ENCODE measurements at places on chromosomes 2 and 18.

GRCh38 chr2:79833235-79833878, 320.5 kb downstream of the CTNNA2 start:
- no peak for DNase-seq
- no peaks in the 10 kb centered on the region for H3K4me1 ChIP-seq
- H3K27me3 ChIP-seq, result no peaks in the 10 kb centered on the region

DNA sequence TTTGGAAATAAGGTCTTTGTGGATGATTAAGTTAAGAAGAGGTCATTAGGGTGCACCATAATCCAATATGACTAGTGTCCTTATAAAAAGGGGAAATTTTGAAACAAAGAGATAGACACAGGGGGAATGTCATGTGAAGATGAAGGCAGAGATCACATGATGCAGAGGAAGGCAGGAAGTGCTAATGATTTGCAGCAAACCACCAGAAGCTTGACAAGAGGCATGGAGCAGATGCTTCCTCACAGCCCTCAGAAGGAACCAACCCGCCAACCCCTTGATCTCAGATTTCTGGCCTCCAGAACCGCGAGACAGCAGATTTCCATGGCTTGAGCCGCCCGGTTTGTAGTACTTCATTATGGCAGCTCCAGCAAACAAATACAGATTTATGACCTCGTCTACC, 17.4 kb upstream of the SMARCAL1 start:
- no peak overlapping the region for H3K27ac ChIP-seq
- no peaks in the 10 kb centered on the region for H3K36me3 ChIP-seq
- H3K4me3 ChIP-seq, result no peak overlapping the region
- no peaks in the 10 kb centered on the region for H3K27me3 ChIP-seq

- no peaks in the 10 kb centered on the region for H3K36me3 ChIP-seq
- DNase-seq, result no peak
- H3K27ac ChIP-seq, result peak overlapping the region; percentile 86
- H3K27me3 ChIP-seq, result no peaks in the 10 kb centered on the region
Observed at GRCh38 chr2:48483506-48483905, 46.4 kb upstream of the STON1 start.

GRCh38 chr2:19810637-19811036, 91.1 kb downstream of the TTC32 start:
- H3K4me1 ChIP-seq, result peaks cover 3% of the 10 kb centered on the region
- H3K36me3 ChIP-seq, result no peaks in the 10 kb centered on the region
- H3K27ac ChIP-seq, result no peak overlapping the region
- peak; percentile 75 for DNase-seq

DNA sequence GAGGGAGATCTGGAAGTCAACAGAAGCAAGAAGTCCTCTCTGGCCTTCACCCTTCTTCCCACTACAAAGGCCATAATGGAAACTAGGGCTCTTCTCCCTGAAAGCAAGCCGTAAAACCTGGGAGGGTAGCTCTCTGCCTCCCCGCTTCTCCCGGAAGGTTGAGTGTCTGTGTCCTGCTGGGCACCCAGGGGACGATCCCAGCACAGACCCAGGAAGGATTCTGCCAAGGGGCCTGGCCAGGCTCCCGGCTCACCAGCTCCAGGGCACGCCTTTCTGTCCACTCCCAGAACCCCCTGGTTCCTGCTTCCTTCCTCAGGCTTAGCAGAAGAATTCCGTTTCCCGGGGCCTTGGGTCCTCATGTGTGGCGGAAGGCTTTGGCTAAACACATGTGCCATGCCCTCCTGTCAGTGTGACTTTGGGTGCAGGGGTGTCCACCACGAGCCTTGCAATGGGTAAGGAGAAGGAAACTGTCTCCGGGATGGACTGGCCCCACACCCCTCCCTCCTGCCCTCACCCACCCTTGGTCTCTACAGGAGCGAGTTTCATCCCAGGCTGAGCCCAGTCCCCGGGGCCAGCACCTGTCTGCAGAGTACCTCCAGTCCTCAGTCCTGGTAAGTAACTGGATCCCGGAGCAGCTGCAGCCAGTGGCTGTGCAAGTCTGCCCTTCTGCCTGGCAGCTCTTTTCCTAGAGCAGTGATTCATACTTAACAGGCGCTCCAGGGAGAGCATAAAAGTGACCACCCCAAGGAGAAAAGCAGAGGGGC, 135.8 kb downstream of the TPO start:
- H3K36me3 ChIP-seq, result no peaks in the 10 kb centered on the region
- peaks cover 20% of the 10 kb centered on the region for H3K27me3 ChIP-seq

DNA sequence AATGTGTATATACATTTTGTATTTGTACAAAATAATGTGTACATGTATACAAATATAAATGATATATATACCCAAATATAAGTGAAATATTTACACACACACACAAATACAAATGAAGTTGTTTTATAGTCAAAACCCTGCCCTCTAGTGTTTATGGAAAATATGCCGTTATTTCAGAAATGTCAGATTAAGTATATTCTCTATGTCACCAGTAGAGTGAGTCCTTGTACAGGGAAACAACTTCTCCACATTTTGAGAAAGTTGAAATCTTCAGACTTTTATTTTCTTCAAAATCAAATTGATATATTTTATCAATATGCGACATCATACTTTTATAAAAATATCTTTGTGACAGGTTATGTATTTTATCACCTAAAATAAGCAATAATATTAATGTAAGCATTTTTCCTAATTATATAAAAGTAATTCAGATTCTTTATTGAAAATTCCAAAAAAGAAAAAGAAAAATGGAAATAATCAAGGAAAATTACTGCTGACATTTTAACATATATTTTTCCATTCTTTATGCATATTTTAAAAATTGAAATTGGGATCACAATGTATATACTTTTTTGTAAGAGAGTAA, 22.4 kb downstream of the ARL6IP6 start:
- peaks cover 4% of the 10 kb centered on the region for H3K4me1 ChIP-seq
- H3K27me3 ChIP-seq, result no peaks in the 10 kb centered on the region
- no peak overlapping the region for H3K4me3 ChIP-seq
- peaks cover 25% of the 10 kb centered on the region for H3K36me3 ChIP-seq

DNA sequence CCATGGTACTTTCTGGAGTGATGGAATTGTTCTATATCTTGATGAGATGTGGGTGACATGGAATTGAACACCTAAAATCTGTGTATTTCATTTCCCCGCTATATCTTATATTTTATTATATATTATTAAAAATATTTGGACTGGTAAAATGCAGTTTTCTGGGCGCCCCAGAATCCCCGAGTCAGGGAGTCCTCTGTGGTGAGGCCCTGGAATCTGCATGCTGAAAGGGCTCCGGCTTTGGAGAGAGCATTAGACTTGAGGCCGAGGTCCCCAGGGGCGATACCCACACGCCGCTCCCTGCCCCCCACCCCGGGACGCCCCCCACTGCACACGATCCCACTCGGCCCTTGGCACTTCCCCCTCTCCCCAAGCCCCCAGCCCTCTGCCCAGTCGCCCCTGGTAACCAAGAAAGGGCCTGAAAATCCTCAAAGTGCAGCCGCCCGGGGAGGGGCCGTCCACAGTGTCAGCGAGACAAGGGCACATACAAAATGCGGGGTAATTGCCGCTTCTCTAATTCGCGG, 126.0 kb downstream of the ZFP36L2 start:
- H3K4me1 ChIP-seq, result peaks cover 21% of the 10 kb centered on the region
- no peaks in the 10 kb centered on the region for H3K27me3 ChIP-seq
- no peak for DNase-seq
- H3K27ac ChIP-seq, result peak overlapping the region; percentile 81
- H3K4me3 ChIP-seq, result peak overlapping the region; percentile 68

- DNase-seq, result no peak
- H3K4me1 ChIP-seq, result peaks cover 4% of the 10 kb centered on the region
- H3K4me3 ChIP-seq, result no peak overlapping the region
- no peak overlapping the region for H3K27ac ChIP-seq
- no peaks in the 10 kb centered on the region for H3K27me3 ChIP-seq
Observed at GRCh38 chr18:67300498-67300897, 216.0 kb downstream of the DSEL start.

DNA sequence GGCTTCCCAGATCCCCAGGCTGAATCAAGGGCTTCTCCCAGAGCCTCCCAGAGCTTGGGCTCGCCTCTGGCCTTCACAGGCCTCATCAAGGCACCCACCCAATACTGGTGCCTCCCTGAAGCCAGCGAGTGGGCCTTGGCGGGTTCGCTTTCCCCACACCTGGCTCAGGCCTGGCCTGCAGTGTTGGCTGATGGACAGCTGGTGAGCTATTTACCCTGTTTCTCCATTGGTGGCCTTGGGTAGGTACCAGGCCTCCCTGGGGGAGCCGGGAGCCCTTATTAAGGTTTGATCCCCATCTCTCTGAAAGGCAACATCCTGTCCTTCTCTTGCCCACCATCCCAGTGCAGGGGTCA, 18.2 kb upstream of the DUSP2 start:
- peaks cover 12% of the 10 kb centered on the region for H3K27me3 ChIP-seq
- H3K4me3 ChIP-seq, result no peak overlapping the region
- DNase-seq, result no peak
- no peak overlapping the region for H3K27ac ChIP-seq
- H3K36me3 ChIP-seq, result no peaks in the 10 kb centered on the region

DNA sequence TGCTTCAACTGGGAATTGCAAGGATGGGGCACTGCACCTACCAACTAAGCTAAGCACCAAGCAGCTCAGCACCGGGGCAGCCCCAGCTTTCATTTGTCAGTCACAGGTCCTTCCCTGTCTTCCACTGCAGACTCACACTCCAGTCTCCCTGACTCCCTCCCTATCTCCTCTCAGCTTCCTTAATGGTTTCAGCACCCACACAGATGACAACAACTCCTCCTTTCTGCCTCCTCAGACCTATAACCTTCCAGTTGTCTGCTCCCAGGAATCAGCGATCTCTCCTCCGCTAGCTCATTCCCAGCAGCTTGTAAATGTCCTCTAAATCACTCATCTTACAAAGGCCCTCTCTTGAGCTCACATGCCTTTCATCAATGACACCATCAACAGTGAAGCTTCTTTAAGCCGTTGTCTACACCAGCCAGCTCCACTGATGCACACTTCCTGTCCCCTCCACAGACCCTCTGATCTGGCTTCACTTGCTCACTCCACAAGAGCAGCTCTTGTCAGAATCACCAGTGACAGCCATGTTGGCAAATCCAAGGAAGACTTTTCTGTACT, 32.1 kb downstream of the CLASP1 start:
- no peak overlapping the region for H3K27ac ChIP-seq
- no peak for DNase-seq
- H3K4me1 ChIP-seq, result peaks cover 26% of the 10 kb centered on the region
- H3K36me3 ChIP-seq, result peaks cover 4% of the 10 kb centered on the region

DNA sequence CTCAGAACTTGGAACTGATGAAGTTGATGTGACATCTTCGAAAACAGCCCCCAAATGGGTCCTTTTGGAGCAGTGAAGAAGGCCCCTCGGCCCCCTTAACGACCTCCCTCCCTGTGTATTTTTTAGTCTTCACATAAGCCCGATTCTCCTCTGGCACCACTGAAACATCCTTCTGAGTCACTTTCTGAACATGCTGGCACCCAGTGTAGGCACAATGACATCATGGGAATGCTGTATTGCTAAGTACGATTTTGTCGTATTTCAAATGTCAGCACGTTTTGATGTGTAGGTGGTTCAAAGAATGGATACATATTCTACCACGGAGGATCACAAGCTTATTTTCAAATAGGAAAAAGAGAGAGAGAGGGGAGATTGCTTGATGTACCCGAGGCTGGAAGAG, 111.7 kb upstream of the RIOK3 start:
- H3K27me3 ChIP-seq, result no peaks in the 10 kb centered on the region
- H3K27ac ChIP-seq, result no peak overlapping the region
- DNase-seq, result no peak
- no peaks in the 10 kb centered on the region for H3K36me3 ChIP-seq
- no peaks in the 10 kb centered on the region for H3K4me1 ChIP-seq

- H3K27me3 ChIP-seq, result no peaks in the 10 kb centered on the region
- H3K36me3 ChIP-seq, result no peaks in the 10 kb centered on the region
- H3K27ac ChIP-seq, result no peak overlapping the region
- peak; percentile 39 for DNase-seq
- no peak overlapping the region for H3K4me3 ChIP-seq
Observed at GRCh38 chr2:238689871-238690389, 158.0 kb upstream of the TWIST2 start.

GRCh38 chr2:141506135-141506534, 624.7 kb downstream of the LRP1B start:
- DNase-seq, result no peak
- H3K4me1 ChIP-seq, result no peaks in the 10 kb centered on the region
- H3K4me3 ChIP-seq, result no peak overlapping the region
- H3K36me3 ChIP-seq, result no peaks in the 10 kb centered on the region
- no peaks in the 10 kb centered on the region for H3K27me3 ChIP-seq

GRCh38 chr2:230225486-230225885, at the start of gene SP140:
TSS of gene SP140 (plus strand) at chr2:230225736. CDS start at chr2:230225845, 109 bp downstream.
- peaks cover 4% of the 10 kb centered on the region for H3K4me1 ChIP-seq
- DNase-seq, result no peak
- H3K27me3 ChIP-seq, result no peaks in the 10 kb centered on the region
- H3K27ac ChIP-seq, result no peak within 1 kb of the TSS

DNA sequence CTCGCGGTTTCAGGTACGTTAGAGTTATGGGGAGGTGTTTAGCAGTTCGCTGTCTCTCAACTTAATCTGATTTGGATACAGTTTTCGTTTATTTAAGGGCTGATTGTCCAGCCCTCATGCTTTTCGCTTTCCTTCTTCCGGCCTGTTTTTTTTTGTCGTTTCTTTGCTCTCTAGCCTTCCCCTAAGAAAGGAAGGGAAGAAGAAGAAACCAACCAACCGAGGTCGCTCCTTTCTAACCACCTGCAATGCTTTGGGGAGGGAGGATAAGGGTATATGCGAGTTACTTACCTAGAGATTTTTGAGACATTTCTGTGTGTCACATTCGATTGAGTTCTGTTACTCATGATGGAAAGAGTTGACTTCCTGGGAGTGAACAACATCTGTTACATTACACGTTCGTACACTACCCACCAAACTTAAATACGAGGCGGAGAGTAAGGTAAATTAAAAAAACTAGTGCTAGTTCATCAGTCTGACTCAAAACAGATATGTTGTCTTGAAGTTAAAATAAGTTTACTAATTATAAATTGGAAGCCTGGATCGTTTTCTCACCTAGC, 918 bp downstream of the EIF5B start:
- H3K36me3 ChIP-seq, result no peaks in the 10 kb centered on the region
- peak overlapping the region; percentile 68 for H3K4me3 ChIP-seq
- DNase-seq, result no peak
- H3K27me3 ChIP-seq, result no peaks in the 10 kb centered on the region
- H3K27ac ChIP-seq, result peak overlapping the region; percentile 88
- peaks cover 51% of the 10 kb centered on the region for H3K4me1 ChIP-seq

DNA sequence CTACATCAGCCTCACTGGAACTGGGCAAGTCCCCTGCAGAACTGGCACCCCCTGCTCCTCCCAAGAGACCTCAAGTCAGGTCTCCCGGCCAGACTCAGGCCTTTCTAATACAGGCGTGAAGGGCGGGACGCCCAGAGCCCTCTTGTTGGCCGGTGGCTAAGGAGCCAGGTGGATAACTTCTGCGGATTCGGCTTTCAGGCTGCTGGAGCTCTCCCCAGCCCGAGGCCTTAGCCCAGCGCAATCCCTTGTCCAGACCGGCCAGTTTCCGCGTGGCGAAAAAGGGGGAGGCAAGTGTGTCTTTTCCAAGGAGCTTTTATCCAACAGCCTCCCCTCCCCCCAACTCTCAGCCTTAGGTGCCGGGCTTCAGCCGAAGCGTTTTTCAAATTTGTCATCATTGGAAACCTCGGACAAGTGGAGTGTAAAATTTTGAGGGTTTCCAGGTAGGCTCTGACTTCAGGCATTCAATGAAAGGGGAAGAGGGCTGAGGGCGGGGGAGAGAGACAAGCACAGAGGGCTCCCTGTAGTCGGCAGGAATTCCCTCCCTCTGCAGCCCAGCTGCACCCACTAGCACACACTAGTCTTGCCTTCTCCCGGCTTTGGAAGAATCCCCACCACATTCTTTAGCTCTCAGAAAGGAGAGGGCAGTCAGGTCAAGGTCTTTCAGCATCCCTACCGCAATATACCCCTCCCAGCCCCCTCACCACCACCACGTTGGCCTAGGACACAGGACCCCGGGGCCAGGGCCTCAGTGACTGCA, 9.5 kb upstream of the SATB2 start:
- peaks cover 55% of the 10 kb centered on the region for H3K4me1 ChIP-seq
- no peaks in the 10 kb centered on the region for H3K36me3 ChIP-seq
- H3K27me3 ChIP-seq, result peaks cover 95% of the 10 kb centered on the region
- DNase-seq, result no peak
- no peak overlapping the region for H3K4me3 ChIP-seq

Measured in esophagus muscularis mucosa (tissue), 4 donors.